ENCODE measurements at places on chromosomes 6 and 20. TPM values are rescaled to one million over a fixed set of nuclear protein-coding genes. Genes with fewer than 3 reads are reported as not detected.

The TREM1 gene
- 0.29 TPM for total RNA-seq

The SLC4A11 gene
- 2.2 TPM for total RNA-seq

The RIN2 gene
- 139 TPM for total RNA-seq

The IL17A gene
- not detected for total RNA-seq

The NHSL1 gene
- total RNA-seq = 28.9 TPM

The DHX16 gene
- total RNA-seq = 36.5 TPM

The SIRPB2 gene
- not detected for total RNA-seq

The PCED1A gene
- 23.0 TPM for total RNA-seq

The HDAC2 gene
- total RNA-seq = 68.6 TPM

The ARFGEF3 gene
- total RNA-seq = 0.22 TPM

The PDE7B gene
- 20.2 TPM for total RNA-seq

The CNKSR3 gene
- total RNA-seq = 3.1 TPM

The THBS2 gene
- total RNA-seq = 169 TPM

The HAO1 gene
- total RNA-seq = not detected

The CPNE5 gene
- 0.66 TPM for total RNA-seq

The BNIP5 gene
- not detected for total RNA-seq

The UNC5CL gene
- total RNA-seq = not detected

The SMIM29 gene
- 54.1 TPM for total RNA-seq

The HLA-DRA gene
- total RNA-seq = 0.72 TPM

The FBXO5 gene
- total RNA-seq = 38.9 TPM

The RAET1L gene
- total RNA-seq = not detected

The GPLD1 gene
- 0.14 TPM for total RNA-seq

The CALHM5 gene
- 2.2 TPM for total RNA-seq

The SGK1 gene
- total RNA-seq = 288 TPM

The RNF144B gene
- total RNA-seq = 1.4 TPM

The TMEM151B gene
- not detected for total RNA-seq

The PLA2G7 gene
- not detected for total RNA-seq

The GRM4 gene
- total RNA-seq = not detected

The C6orf15 gene
- total RNA-seq = not detected

The MAS1 gene
- total RNA-seq = not detected

The OR12D3 gene
- total RNA-seq = not detected

The TNXB gene
- 81.8 TPM for total RNA-seq

The SLC22A7 gene
- total RNA-seq = not detected

The TTBK1 gene
- total RNA-seq = not detected

The SPDEF gene
- not detected for total RNA-seq

The GPSM3 gene
- total RNA-seq = 10.9 TPM

The CAP2 gene
- 35.4 TPM for total RNA-seq

The DEFB124 gene
- not detected for total RNA-seq
